ENCODE measurements at places on chromosomes 7 and 10.

GRCh38 chr7:131486346-131486745 is 70.1 kb downstream of the PODXL start:
- no peak for DNase-seq

DNA sequence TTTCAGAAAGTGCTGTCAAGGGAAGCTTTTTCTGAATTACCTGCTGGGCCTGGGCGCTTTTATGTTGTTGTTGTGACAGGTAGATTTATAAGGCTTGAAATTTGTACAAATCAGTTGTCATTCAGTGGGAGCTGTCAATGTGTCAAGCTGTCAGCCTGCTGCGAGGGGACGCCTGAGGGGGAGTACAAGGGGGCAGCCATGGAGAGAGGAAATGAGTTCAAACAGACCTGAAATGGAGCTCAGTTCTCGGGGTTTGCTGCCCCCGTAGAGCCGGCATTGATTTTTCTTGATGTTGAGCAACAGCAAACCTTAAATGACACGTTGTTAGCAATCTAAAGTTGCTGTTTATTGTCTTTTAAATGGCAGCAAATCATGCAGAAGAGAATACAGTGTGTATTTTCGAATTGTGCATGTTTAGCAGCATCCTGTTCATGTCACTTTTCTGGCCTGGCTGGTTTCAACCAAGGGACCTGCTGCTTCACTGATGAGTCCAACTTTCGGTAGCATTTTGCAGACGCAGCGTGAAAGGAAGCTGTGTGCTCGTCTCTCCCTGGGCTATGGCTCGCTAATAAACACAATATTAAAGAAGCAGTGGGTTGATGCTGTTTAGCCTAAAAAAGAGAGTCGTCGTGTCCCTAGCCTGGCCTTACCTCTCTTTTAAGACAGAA is 166.5 kb downstream of the LRMDA start:
- no peak for DNase-seq

GRCh38 chr7:66697449-66698438 is 42.8 kb upstream of the RABGEF1 start:
- DNase-seq = no peak

GRCh38 chr10:110239892-110240291 is 32.5 kb downstream of the MXI1 start:
- no peak for DNase-seq
